ENCODE measurements at places on chromosomes 1 and 21.

GRCh38 chr1:162712317-162713029, 78.0 kb upstream of the HSD17B7 start:
- H3K27me3 ChIP-seq: no peaks in the 10 kb centered on the region
- H3K27ac ChIP-seq: no peak overlapping the region
- H3K4me3 ChIP-seq: no peak overlapping the region
- no peak for DNase-seq
- H3K36me3 ChIP-seq: no peaks in the 10 kb centered on the region

- H3K4me3 ChIP-seq: no peak overlapping the region
- peaks cover 16% of the 10 kb centered on the region for H3K4me1 ChIP-seq
- no peaks in the 10 kb centered on the region for H3K36me3 ChIP-seq
- peaks cover 24% of the 10 kb centered on the region for H3K27me3 ChIP-seq
Observed at GRCh38 chr1:86151427-86151826, 5.1 kb downstream of the COL24A1 start.

- DNase-seq: no peak
- peaks cover 6% of the 10 kb centered on the region for H3K4me1 ChIP-seq
- no peaks in the 10 kb centered on the region for H3K27me3 ChIP-seq
- no peak overlapping the region for H3K4me3 ChIP-seq
Observed at GRCh38 chr1:183821889-183822611, 17.1 kb downstream of the RGL1 start.

GRCh38 chr1:171916315-171916771, 75.0 kb downstream of the DNM3 start:
- no peaks in the 10 kb centered on the region for H3K27me3 ChIP-seq
- no peak overlapping the region for H3K27ac ChIP-seq
- no peaks in the 10 kb centered on the region for H3K4me1 ChIP-seq
- H3K36me3 ChIP-seq: no peaks in the 10 kb centered on the region

- no peak overlapping the region for H3K27ac ChIP-seq
- H3K4me1 ChIP-seq: peaks cover 20% of the 10 kb centered on the region
- DNase-seq: no peak
- no peaks in the 10 kb centered on the region for H3K27me3 ChIP-seq
Observed at GRCh38 chr1:54396261-54396933, 9.8 kb downstream of the SSBP3 start.

DNA sequence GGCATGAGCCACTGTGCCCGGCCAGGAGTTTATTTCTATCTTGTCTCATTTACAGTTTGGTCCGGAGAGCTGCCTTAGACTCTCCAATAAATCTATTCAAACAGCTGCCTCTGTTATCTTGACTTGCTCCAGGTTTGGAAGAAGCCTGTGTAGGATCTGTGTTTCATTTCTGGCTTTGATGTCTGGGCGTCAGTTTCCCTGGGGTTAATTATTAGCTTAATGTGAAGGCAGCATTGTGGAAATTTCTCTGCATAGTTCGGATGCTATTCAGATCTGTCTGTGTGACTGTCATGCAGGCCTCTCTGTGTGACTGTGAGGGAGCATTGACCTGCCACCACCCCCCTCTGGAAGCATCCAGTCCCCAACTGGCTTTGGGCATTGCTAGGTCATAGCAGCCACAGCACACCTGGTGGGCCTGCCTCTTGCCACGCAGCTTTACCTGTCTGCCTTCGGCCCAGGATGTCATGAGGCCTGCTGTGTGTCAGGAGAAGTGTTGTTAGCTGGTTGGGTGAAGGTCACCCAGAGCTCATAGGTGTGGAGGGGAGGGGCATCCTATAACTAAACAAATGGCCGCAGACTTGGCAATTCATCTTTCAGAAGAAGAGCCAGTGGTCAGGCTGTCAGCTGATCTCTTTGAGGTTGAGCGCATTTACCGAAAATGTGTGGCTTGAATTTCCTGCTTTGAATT, 9.8 kb downstream of the IFNGR2 start:
- H3K27me3 ChIP-seq: no peaks in the 10 kb centered on the region
- H3K4me1 ChIP-seq: no peaks in the 10 kb centered on the region
- H3K4me3 ChIP-seq: no peak overlapping the region
- peaks cover 60% of the 10 kb centered on the region for H3K36me3 ChIP-seq

GRCh38 chr1:29711582-29712283, 475.4 kb downstream of the PTPRU start:
- DNase-seq: no peak
- H3K4me3 ChIP-seq: no peak overlapping the region
- no peak overlapping the region for H3K27ac ChIP-seq

DNA sequence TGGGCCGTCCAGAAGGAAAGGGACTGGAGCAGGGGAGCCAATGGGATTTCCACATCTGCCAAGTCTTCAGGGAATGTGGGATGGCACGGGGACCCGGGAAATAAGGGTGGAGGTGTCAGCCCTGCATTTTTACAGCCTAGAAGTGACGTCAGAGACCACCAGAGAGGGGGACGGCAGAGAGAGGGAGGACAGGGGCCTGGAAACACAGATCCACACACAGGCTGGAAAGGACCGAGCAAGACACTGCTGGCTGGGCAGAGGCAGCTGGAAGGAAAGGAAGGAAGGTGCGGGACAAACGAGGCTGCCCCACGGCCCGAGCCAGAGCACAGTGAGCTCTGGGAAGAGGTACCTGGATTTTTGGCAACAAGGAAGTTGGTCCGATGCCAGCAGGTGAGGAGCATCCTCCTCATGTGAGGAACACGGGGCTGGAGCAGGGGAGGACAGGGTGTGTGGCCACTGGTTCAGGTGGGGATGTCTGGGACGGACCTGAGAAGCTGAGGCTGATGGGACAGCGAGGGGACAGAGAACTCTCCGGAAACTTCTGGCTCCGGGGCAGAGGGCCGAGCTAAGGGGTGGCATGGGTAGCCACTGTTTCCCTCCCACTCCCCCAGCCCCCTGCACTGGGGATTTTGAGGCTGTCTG, 138.3 kb downstream of the PGBD5 start:
- DNase-seq: no peak
- no peak overlapping the region for H3K4me3 ChIP-seq
- H3K27ac ChIP-seq: no peak overlapping the region
- H3K4me1 ChIP-seq: peaks cover 11% of the 10 kb centered on the region

DNA sequence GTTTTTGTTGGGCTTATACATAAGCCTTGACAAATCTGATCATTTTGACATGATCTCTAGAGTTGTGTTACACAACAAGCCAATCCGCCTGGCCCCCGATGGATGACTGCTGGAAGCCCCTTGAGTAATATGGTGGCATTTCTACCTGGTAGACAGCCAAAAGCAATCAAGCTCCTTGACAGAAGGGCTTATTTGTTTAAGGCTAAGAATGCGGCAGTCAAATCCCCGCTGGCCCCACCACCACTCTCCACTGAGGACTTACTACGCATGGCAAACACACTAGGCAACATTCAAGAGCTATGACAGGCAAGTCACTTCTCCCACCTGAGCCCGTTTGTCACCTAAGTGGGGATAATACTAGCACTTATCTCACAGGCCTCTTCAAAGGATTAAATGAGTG, 33.4 kb upstream of the C1orf198 start:
- no peaks in the 10 kb centered on the region for H3K27me3 ChIP-seq
- peaks cover 4% of the 10 kb centered on the region for H3K4me1 ChIP-seq
- H3K27ac ChIP-seq: no peak overlapping the region
- H3K36me3 ChIP-seq: peaks cover 2% of the 10 kb centered on the region
- no peak overlapping the region for H3K4me3 ChIP-seq
- no peak for DNase-seq

DNA sequence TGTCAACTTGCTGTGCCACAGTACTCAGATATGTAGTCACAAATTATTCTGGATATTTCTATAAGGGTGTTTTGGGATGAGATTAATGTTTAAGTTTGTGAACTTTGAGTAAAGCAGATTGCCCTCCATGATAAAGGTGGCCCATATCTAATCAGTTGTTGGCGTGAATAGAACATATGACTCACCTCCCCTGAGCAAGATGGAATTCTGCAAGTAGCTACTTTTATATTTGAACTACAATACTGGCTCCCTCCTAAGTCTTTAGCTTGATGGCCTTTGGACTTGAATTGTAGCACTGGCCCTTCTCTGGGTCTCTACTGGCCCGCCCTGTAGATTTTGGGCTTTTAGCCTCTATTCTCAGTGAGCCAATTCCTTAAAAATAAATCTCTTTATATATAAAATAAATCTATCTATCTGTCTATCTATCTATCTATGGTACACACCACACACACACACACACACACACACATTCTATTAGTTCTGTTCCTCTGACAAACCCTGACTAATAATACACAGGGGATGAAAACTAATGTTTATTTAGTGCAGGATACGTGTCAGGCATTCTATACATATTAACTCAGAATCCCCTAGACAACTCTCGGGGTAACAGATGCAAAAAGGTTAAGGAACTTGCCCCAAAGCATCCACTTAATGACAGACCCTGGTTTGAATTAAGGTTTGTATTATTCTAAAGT, 37.9 kb upstream of the PDC start:
- no peak overlapping the region for H3K27ac ChIP-seq
- H3K4me1 ChIP-seq: peaks cover 1% of the 10 kb centered on the region
- H3K4me3 ChIP-seq: no peak overlapping the region

DNA sequence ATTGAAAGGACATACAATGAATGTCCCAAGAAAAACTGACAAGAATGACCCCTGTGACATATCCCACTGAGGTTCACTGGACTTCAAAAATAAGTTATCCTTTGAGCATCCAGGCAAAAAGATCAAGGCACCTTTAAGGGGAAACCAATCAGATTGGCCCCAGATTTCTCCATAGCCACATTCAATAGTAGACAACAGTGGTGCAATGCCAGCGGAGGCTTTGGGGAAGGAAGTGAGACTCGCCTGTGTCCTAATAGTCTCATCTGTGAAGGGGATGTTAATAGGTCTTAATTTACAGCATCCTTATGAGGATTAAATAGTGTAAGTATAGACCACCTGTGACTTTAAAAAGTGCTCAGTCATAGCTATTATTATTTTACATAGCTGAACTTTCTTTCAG, 21.5 kb downstream of the RPL5 start:
- H3K4me1 ChIP-seq: no peaks in the 10 kb centered on the region
- no peak for DNase-seq
- no peaks in the 10 kb centered on the region for H3K27me3 ChIP-seq
- no peak overlapping the region for H3K27ac ChIP-seq
- H3K4me3 ChIP-seq: no peak overlapping the region
- no peaks in the 10 kb centered on the region for H3K36me3 ChIP-seq

DNA sequence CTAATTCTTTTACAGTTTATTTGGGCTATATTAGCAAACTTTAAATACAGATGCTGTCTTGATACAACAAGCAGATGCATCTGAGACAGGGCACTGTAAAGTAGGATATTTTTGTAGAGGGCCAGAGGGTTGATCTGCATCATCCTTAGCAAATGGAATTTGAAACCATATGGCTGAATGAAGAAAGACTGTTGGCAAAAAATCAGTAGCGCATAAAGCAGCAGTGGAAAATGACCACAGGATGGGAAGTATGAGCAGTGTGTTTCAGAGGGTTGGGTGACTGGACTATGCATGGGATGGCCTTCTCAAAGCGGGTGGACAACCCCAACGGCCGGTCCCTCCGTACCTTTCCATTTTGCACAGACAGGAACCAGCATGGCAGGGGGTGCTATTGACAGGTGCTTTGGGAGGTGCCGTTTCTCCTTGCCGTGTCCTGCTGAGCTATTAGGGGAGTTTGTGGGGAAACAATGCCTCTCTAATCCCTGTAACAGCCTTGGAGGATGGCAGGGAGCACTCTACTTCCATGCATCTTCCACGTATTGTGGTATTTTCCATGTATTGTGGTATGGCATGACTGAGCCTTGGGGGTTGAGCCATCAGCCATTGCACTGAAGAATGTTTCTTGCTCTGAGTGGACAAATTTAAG, 5.9 kb downstream of the LRRC8B start:
- H3K36me3 ChIP-seq: no peaks in the 10 kb centered on the region
- peak overlapping the region; percentile 29 for H3K27ac ChIP-seq
- no peak for DNase-seq
- H3K27me3 ChIP-seq: no peaks in the 10 kb centered on the region
- no peak overlapping the region for H3K4me3 ChIP-seq

- H3K36me3 ChIP-seq: no peaks in the 10 kb centered on the region
- no peaks in the 10 kb centered on the region for H3K27me3 ChIP-seq
- H3K4me1 ChIP-seq: no peaks in the 10 kb centered on the region
- H3K4me3 ChIP-seq: no peak overlapping the region
- no peak for DNase-seq
- H3K27ac ChIP-seq: no peak overlapping the region
Observed at GRCh38 chr1:110538921-110539320, 19.9 kb upstream of the KCNA10 start.
